ENCODE measurements at places on chromosomes 2 and 18. TPM values are rescaled to one million over a fixed set of nuclear protein-coding genes. Genes with fewer than 3 reads are reported as not detected.

DNA sequence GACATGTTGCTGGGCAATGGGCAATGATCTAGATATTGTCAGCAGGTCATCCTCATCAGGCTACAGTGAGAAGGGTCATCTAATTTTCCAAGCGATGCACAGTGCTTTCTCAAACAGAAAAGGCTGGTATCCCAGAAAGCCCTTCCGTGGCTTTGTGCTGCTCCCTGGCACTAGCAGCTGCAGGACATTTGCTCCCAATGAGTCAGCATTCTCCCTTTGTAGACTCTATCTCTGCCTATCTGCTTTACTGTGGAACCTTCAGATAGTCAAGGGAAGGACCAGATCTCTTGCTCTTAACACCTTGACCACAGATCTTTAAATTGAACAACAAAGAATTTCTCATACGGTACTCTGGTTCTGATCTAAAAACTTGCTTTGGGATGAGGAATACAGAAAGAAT is 101.4 kb downstream of the CDH2 start:
- H3K4me1 ChIP-seq: peaks cover 92% of the 10 kb centered on the region
- peak overlapping the region; percentile 76 for H3K27ac ChIP-seq
- 0 out of 2 replicates have a peak overlapping the region, but pooled peaks have one; percentile 15 for H3K4me3 ChIP-seq
- DNase-seq: peak; percentile 28
- H3K27me3 ChIP-seq: peaks cover 4% of the 10 kb centered on the region

- no peak overlapping the region for H3K4me3 ChIP-seq
- peaks cover 34% of the 10 kb centered on the region for H3K36me3 ChIP-seq
- H3K27me3 ChIP-seq: no peaks in the 10 kb centered on the region
- H3K4me1 ChIP-seq: peaks cover 27% of the 10 kb centered on the region
- DNase-seq: no peak
Observed at GRCh38 chr2:157822993-157823392, 53.1 kb downstream of the ACVR1 start.

DNA sequence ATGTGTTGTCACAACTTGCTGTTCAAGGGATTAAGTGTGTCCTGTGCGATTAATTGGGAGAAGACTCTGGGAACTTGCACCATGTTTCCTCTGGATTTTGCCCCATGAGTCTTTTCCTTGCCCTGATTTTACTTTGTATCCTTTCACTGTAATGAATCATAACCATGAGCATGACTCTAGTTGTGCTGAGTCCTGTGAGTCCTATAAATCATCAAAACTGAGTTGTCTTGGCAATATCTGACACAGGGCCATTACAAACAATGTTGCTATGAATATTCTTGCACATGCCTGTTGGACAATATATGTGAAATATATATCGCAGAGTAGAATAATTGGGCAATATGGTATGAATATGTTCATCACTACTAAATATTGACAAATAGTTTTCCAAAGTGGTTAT is 56.5 kb upstream of the COL5A2 start:
- H3K4me1 ChIP-seq: peaks cover 45% of the 10 kb centered on the region
- peak; percentile 45 for DNase-seq
- no peak overlapping the region for H3K27ac ChIP-seq
- no peaks in the 10 kb centered on the region for H3K36me3 ChIP-seq
- peaks cover 2% of the 10 kb centered on the region for H3K27me3 ChIP-seq

- peaks cover 17% of the 10 kb centered on the region for H3K36me3 ChIP-seq
- peaks cover 19% of the 10 kb centered on the region for H3K4me1 ChIP-seq
- H3K4me3 ChIP-seq: no peak overlapping the region
- no peak overlapping the region for H3K27ac ChIP-seq
- no peak for DNase-seq
Observed at GRCh38 chr2:117834992-117835391, 20.5 kb downstream of the DDX18 start.

- no peak overlapping the region for H3K4me3 ChIP-seq
- H3K27ac ChIP-seq: no peak overlapping the region
- H3K27me3 ChIP-seq: no peaks in the 10 kb centered on the region
Observed at GRCh38 chr2:135916207-135916606, 40.0 kb upstream of the MCM6 start.

COBLL1 gene
- 28.1 TPM for total RNA-seq

GRCh38 chr2:30800159-30800558 is 7.1 kb downstream of the CAPN13 start:
- no peak for DNase-seq
- H3K4me1 ChIP-seq: no peaks in the 10 kb centered on the region
- no peak overlapping the region for H3K4me3 ChIP-seq
- H3K27me3 ChIP-seq: peaks cover 4% of the 10 kb centered on the region

G6PC2 gene
- total RNA-seq: not detected

- no peak overlapping the region for H3K27ac ChIP-seq
- H3K27me3 ChIP-seq: no peaks in the 10 kb centered on the region
- DNase-seq: no peak
- peaks cover 46% of the 10 kb centered on the region for H3K4me1 ChIP-seq
- H3K36me3 ChIP-seq: peaks cover 5% of the 10 kb centered on the region
Observed at GRCh38 chr2:60886991-60887390, 5.6 kb downstream of the REL start.

- H3K27me3 ChIP-seq: no peaks in the 10 kb centered on the region
- DNase-seq: peak; percentile 80
- H3K36me3 ChIP-seq: peaks cover 20% of the 10 kb centered on the region
- peaks cover 83% of the 10 kb centered on the region for H3K4me1 ChIP-seq
Observed at GRCh38 chr18:60044290-60045006, 144.7 kb downstream of the PMAIP1 start.

GRCh38 chr18:24080861-24081260 is 58.0 kb upstream of the CABYR start:
- H3K27ac ChIP-seq: no peak overlapping the region
- peaks cover 15% of the 10 kb centered on the region for H3K4me1 ChIP-seq
- H3K36me3 ChIP-seq: peaks cover 7% of the 10 kb centered on the region
- no peak for DNase-seq
- H3K4me3 ChIP-seq: no peak overlapping the region
- H3K27me3 ChIP-seq: peaks cover under 1% of the 10 kb centered on the region

GRCh38 chr2:30421026-30421603 is 25.9 kb upstream of the LCLAT1 start:
- peaks cover 39% of the 10 kb centered on the region for H3K4me1 ChIP-seq
- H3K36me3 ChIP-seq: no peaks in the 10 kb centered on the region
- H3K27ac ChIP-seq: peak overlapping the region; percentile 73
- no peak for DNase-seq
- peak overlapping the region; percentile 67 for H3K4me3 ChIP-seq

NIFK gene
- total RNA-seq: 60.2 TPM
